ENCODE measurements at places on chromosomes 2 and 18.

GRCh38 chr2:165456027-165456426 is 13.5 kb upstream of the CSRNP3 start:
- no peak for DNase-seq

GRCh38 chr2:20282916-20283592 is 58.1 kb upstream of the SDC1 start:
- DNase-seq = no peak

- no peak for DNase-seq
These were observed 111.6 kb downstream of the SMAD7 start for GRCh38 chr18:48838921-48839818.

- peak; percentile 32 for DNase-seq
These were observed 181.7 kb downstream of the ANAPC1 start for GRCh38 chr2:111702119-111702803.

DNA sequence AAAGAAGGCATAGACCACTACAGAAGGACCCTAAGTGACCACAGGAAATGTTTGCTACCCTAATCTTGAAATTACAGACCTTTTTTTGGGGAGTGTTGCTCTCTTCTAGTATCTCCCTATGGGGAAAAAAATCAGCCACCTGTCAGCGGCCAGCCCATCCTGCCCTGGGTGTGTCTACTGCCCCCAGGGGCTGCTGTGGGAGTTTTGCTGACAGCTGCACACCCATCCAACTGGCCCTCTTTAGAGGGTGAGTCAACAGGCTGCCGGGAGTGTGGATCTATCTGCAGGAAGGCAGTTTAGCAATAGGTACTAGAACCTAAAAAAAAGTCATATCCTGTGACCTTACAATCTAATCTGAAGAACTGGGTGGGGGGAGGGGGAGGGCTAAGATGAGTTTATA is 796 bp upstream of the DYSF start:
- DNase-seq = no peak

DNA sequence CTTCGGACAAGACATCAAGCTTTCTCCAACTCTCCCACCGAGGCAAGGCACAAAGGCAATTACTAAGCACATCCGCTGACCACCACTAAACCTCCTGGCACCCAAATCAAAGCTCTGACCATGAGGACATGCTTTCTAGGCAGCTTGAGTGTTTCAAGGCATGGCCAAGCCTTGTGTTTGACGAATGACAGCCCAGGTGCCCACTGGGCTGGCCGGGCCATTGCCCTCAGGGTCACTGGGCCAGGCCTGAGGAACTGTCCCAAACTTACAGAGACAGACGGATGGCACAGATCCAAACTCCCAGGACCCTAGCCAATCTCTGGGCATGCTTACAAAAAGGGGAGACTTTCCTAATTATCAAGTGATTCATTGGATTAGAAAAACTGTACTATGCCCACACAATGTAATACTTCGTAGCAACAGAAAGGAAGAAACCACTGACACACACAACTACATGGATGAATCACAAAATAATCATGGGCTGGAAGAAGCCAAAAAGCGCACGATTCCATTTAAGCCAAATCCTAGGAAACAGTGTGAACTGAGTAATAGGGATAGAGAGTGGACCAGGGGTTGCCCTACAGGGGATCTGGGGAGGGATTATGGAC is 20.2 kb downstream of the CRACDL start:
- DNase-seq = no peak

GRCh38 chr2:2683606-2684224 is 352.6 kb upstream of the MYT1L start:
- no peak for DNase-seq

DNA sequence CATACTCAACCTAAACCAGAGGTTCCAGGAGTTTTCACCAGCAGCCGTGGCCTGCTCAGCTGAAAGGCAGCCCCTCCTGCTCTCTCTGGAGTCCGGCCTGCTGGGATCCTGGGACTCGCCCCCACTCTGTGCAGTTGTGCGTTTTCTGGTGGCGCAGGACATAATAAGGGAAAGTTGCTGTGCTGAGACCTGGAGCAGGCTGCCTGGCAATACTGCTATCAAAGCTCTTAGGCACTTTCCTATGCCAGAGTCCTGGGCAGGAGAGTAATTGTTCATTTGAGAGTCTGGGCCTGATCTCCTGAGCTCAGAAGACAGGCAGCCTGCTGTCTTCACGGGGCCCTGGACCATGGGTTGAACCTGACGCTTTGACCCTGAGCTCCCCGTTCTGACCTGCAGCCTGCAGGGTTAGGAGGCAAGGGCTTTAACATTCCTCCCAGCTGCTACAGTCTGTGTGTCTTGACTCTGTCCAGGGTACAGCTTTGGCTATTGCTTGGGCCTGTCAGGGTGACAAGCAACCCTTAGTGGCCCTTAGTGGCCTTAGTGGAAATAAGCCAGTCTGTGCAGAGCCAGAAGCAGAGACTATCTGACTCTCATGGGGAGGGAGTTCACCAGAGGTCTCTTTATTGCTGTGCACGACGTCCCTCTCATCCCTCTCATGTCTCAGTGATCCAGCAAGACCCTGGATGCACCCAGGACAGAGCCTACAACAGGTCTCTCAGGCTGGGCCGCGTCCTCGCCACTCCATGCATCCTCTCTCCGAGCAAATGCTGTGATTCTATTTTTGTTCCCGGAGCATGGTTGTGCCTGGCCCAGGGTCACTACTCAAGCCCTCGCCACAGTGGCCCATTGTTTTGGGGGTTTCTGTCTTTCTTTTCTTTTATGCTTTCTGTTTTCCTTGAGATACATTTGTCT is 60.6 kb downstream of the ACKR3 start:
- no peak for DNase-seq

GRCh38 chr2:56474412-56475158 is 290.8 kb downstream of the CCDC85A start:
- no peak for DNase-seq

DNA sequence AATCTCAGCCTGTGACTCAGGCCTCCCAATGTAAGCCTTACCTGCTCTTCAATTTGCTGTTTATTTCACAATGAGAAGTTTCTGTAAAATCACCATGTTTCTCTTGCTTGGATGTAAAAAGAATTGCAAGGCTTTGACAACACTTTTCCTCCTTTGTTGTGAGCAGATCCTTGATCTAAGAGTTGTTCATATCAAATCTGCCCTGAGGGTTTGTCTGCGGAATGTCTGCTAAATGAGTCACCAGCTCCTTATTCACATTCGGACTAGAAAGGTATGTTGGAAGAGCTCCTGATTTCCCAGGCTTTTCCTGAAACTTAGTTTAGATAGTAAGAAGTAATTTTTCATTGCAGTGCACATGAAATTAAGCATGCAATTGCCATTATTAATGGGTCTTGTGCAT is 268.2 kb upstream of the TCF4 start:
- no peak for DNase-seq

- DNase-seq = no peak
These were observed 1.7 kb downstream of the ZAP70 start for GRCh38 chr2:97714950-97715652.

- DNase-seq = no peak
These were observed 58.6 kb downstream of the LRP2 start for GRCh38 chr2:169303579-169304305.

DNA sequence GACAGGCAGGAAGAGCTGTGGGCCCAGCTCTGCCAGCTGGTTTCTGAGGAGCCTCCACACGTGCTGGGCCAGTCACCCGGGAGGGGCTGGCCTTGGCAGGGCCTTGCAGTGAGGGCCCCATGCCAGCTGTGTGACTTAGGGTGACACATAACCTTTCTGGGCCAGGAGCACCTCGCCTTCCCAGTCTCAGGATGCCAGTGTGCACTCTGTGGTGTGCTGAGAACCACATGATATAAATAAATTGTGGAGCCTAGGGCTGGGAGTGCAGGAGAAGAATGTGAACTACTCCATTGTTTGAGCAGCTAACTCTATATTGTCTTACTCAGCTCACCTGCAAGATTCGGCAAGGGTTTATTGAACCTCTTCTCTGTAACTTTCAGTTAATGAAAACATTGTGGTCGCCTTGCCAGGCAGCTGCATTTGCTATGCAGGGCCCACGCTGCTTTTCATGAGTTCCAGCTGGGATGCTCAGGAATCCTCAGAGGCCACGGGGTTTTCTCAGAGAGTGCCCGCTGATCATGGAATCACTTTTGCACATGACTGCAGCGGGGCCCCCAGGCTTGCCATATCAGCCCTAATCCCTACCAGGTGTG is 222.3 kb downstream of the SH3RF3 start:
- no peak for DNase-seq

DNA sequence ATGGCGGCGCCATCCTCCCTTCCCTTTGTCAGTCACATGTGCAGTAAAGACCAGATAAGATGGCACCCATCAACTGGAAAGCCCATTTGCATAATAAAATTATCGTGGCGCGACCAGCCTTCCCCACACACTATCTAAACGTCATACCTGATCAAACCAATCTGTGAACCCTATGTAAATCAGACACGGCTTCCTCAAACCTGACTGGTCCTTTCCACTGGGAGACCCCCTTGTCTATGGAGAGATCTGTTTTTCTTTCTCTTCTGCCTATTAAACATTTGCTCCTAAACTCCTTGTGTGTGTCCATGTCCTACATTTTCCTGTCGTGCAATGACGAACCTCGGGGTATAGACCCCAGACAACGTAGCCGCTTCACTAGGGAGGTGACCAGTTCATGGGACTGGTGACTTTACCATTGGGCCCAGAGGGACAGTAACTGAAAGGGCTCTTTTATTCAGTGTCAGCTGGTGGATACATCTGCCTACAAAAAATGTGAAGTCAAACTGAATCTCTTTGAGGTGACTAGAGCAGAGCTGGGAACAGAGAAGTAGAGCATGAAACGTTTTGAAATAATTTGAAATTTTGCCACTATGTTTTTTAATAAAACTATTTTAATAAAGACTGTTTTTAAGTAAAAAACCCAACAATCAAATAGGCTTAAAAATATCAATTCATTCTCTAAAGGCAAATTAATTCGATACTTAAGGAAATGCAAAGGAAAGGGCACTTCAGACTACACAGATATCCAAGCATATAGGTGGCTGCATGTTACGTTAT is 87.5 kb downstream of the SOCS6 start:
- no peak for DNase-seq

- no peak for DNase-seq
These were observed 34.4 kb downstream of the YPEL5 start for GRCh38 chr2:30181176-30181575.

- DNase-seq = no peak
These were observed 54.9 kb downstream of the ZCCHC2 start for GRCh38 chr18:62577765-62578164.

Data from stimulated activated CD8-positive, alpha-beta memory T cell treated with anti-CD3 and anti-CD28 coated beads, Interleukin-4, amount 100 ng/mL, for 4 hours (primary cell).